ENCODE measurements at places on chromosomes 12 and 14.
A peak's percentile ranks its signal among the peaks of the same experiment; 100 is the strongest.

GRCh38 chr12:55675666-55676065 is 32.0 kb downstream of the ITGA7 start:
- no peak for DNase-seq

- peak; percentile 65 for DNase-seq
Measured at GRCh38 chr14:52695481-52696091, at the start of gene ERO1A. Gene ERO1A, minus strand, starts transcription at chr14:52695558. Its CDS starts 77 bp downstream, at chr14:52695481.

GRCh38 chr12:120874547-120875245 is 29.5 kb downstream of the SPPL3 start:
- no peak for DNase-seq

- no peak for DNase-seq
Measured at GRCh38 chr14:90503582-90503981, 106.8 kb downstream of the CALM1 start.

DNA sequence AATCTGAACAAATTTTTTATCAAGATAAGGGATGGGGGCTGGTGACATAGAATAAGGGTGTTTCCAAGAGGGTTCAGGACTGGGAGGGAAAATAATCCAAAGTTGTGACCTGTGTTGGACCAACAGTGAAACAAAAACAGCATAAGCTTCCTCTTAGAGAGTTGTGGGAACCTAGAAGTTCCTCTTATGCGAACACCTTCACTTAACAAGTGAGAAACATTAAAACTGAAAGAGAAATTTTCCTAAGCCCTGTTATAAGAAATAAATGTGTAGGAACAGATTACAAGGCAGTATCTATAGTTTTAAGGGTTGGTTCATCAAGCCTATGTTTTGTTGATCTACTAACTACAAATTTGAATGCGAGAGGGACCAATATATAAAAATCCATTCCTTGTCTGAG is 58.4 kb downstream of the LLPH start:
- DNase-seq: no peak

DNA sequence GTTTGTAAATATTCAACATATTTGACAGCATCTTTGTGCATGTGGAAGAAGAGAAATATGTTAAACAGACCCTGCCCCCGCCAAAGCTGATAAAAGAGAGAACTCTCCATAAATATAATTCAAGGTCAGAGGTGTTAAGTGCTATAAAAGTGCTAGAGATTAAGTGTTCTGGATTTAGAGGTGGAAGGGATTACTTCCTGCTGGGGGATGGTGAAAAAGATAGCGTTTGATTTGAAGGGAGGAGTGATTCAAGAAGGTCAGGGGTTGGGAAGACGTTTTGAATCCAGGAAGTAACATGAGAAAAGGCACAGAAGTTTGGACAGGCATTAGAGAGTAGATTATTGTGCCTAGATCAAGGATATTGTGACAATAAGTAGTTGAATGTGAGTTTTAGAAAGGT is 30.2 kb downstream of the RIC8B start:
- no peak for DNase-seq

DNA sequence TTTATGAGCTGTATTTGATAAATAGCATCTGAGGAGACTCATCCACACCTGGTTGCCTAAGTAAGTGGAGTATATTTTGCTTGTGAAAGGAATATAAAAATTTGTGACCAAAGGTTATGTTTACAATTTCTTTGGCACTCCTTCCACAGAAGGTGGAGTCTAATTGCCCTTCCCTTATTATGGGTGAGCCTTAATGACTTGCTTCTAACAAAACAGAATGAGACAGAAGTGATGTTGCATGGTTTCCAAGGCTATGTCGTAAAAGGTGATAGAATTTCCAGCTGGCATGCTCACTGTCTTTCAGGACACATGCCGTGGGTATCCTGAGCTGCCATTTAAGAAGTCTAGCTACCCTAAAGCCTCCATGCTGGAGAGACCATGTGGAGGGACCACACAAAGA is 116.8 kb upstream of the ABCD2 start:
- no peak for DNase-seq

GRCh38 chr12:127150028-127150427 is 1116.9 kb upstream of the TMEM132C start:
- DNase-seq: no peak

- no peak for DNase-seq
Measured at GRCh38 chr12:13973996-13974395, 7.4 kb downstream of the GRIN2B start.

DNA sequence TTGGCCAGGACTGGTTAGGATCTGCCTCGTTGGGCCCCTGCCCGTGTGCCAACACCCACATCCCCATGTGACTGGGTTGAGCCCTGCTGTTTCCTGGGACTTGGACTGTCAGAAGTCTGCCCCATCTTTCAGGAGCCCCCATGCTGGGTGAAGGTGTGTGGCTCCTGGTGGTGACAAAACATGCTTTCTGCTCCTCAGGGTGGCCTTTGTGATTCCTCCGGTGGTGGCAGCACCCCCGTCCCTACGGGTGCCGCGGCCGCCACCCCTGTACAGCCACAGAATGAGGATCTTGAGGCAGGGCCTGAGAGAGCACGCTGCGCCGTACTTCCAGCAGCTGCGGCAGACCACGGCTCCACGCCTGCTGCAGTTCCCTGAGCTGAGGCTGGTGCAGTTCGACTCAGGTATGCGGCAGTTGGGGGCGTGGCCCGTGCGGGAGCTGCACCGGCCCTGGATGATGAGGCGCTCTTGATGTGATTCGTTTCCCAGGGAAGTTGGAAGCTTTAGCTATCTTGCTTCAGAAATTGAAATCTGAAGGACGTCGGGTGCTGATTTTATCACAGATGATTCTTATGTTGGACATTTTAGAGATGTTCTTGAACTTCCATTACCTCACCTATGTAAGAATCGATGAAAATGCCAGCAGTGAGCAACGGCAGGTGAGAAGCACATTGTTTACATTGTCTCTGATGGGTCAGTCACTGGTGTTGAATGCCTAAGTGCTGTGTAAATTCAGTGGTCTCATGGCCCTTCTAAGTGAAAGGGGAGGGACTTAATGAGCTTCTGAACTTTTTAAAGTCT is 80.0 kb downstream of the EP400 start:
- no peak for DNase-seq

- DNase-seq: no peak
Measured at GRCh38 chr12:124352839-124353238, 57.9 kb downstream of the RFLNA start.

DNA sequence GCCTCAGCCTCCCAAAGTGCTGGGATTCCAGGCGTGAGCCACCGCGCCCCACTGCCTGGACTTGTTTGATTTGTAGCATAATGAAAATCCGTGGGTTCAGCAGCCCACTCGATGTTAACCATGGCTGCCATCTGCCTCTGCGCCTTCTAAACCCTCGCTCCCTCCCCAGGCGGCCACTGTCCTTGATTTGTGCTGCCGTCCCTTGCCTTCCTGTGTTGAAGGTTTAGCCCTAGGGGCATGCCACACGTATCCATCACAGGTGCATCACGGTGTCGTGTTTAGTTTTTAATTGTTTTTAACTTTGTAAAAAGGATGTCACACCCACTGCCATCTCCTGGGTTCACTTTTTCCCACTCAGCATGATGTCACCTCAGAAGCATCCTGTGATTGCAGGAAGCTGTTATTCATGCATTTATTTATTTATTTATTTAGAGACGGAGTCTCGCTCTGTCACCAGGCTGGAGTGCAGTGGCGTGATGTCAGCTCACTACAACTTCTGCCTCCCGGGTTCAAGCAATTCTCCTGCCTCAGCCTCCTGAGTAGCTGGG is 24.5 kb upstream of the ULK1 start:
- no peak for DNase-seq

DNA sequence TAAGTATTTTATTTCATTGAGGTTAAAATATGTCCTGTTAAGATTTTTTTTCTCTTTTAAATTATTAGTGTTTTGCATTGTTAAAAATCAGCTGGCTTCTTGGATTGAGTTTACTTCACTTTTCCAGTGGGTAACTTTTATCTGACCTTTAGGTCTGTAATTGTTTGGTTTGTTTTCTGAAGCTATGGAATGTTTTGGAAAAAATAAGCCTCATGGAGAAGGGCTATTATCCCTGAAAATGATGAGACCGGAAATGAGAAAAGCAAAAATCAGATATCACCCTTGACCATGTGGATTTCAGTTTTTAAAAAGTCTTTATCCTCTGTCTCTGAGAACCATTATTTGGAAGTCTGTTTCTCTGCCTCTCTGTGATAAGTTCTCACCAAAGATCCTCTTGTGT is 180.9 kb downstream of the RAD51B start:
- no peak for DNase-seq

DNA sequence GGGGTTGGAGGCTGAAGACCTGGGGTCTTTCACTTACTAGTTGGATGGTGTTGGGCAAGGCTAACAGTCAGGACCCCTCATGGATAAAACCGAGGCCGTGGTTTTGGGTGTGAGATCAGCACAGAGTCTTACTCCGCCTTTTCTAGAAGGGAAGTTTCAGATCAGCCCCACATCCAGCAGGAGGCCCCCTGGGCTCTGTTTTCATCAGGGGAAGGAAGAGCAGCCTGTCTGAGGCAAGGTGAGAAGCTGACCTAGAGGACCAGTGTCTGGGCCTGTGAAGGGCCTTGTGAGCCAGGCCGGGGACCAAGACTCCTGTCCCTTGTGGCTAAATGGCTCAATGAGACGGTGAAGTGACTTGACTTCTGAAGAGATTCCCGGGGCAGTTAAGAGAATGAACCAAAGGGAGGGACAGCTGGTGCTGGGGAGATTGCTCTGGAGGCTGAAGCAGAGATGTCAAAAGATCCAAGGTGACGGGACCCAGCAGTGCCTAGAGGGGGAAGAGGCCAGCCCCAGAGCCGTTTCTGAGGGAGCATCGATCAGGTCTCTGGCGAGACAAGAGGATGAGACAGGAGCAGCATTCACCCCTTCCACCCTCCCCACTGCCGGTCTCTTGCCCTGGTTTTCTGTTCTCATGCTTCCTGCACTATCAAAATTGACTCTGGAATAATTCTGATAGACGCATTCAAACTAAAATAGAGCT is 40.1 kb upstream of the TSPAN9 start:
- DNase-seq: no peak

GRCh38 chr12:107774349-107775029 is at the start of gene ASCL4:
Gene ASCL4, plus strand, starts transcription at chr12:107774704. Its CDS starts 515 bp downstream, at chr12:107775219.
- no peak for DNase-seq

DNA sequence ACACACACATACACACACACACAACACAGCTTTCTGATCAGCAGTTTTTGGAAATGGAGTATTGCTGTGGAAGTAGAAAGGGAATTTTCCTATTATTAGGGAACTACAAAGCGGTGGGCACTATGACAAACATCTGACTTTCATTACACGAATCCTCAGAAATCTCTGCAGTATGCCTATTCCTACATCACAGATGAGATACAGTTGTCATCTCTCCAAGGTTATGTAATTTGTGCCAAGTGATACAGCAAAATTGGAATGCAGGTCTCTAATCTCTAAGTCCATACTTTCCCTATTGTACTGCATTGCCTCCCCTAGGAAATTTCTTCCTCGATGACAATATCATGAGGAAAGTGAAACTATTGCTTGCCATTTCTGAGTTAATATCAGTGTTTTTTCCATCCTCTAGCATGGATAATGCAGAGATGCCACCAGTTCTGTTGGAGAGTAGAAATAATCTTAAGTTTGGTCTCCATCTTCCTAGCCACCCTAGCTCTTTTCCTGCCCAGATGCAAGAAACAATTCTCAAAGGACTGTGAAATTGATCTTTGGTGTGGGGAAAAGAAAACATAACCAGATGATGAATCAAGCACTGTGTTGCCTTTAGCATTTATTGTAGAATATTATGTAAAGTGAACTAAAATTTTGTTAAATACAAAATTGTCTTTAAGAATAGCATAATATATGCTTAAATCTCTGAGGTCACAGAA is 94.7 kb downstream of the ERGIC2 start:
- no peak for DNase-seq

- DNase-seq: no peak
Measured at GRCh38 chr12:109714913-109715244, 1.3 kb downstream of the FAM222A start.

- no peak for DNase-seq
Measured at GRCh38 chr14:98168211-98168985, 1103.6 kb downstream of the BCL11B start.

- no peak for DNase-seq
Measured at GRCh38 chr12:99005601-99006000, 360.5 kb downstream of the APAF1 start.

- DNase-seq: no peak
Measured at GRCh38 chr12:54012631-54013409, 4.0 kb downstream of the HOXC8 start.

GRCh38 chr12:118183711-118184110 is 47.8 kb downstream of the PEBP1 start:
- no peak for DNase-seq

GRCh38 chr12:66072566-66072965 is 58.0 kb downstream of the LLPH start:
- DNase-seq: no peak

GRCh38 chr14:28398506-28398905 is 368.1 kb upstream of the FOXG1 start:
- DNase-seq: no peak

- no peak for DNase-seq
Measured at GRCh38 chr14:93861836-93862235, 65.3 kb upstream of the FAM181A start.

All from activated CD4-positive, alpha-beta T cell treated with anti-CD3 and anti-CD28 coated beads, Interleukin-2, amount 10 ng/mL, durations not matched to agents 7 days and 5 days (primary cell).